ENCODE measurements at places on chromosomes 16 and 17.

GRCh38 chr17:76740329-76741118 is 2.6 kb downstream of the MFSD11 start:
- DNase-seq: no peak

DNA sequence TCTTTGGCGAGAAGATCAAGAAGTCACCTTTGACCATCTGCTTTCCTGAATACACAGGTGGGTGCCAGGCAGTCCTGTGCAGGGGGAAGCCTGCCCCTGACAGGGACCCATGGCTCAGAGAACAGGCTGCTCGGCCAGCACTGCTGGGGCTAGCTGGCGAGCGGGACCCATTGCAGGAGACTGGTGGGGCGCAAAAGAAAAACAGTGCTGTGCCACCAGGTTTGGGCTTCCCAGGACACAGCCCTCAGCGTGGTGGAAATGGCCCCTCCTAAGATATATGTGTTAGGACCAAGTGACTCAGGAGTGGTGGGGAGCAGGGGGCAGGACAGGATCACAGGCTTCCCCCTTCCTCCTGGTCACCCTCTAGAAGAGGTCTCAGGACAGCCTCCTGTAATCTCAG is 73.9 kb downstream of the AMFR start:
- no peak for DNase-seq

GRCh38 chr17:59372138-59372751 is 40.8 kb downstream of the YPEL2 start:
- DNase-seq: no peak

GRCh38 chr16:782258-782657 is 5.9 kb downstream of the RPUSD1 start:
- DNase-seq: no peak

GRCh38 chr16:56982695-56983094 is 6.7 kb upstream of the NLRC5 start:
- no peak for DNase-seq

DNA sequence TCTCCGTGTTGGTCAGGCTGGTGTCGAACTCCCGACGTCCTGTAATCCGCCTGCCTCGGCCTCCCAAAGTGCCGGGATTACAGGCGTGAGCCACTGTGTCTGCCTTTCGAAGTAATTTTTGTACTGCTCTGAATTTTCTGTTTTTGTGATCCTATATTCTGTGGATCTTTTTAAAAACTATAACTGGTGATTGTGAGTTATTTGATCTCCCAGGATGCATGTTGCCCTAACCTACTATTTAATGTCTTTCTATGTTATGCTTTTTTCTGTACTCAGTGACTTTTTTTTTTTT is 2.5 kb downstream of the RSPRY1 start:
- DNase-seq: no peak

- no peak for DNase-seq
These were observed 553 bp upstream of the CORO6 start for GRCh38 chr17:29623283-29623647.

DNA sequence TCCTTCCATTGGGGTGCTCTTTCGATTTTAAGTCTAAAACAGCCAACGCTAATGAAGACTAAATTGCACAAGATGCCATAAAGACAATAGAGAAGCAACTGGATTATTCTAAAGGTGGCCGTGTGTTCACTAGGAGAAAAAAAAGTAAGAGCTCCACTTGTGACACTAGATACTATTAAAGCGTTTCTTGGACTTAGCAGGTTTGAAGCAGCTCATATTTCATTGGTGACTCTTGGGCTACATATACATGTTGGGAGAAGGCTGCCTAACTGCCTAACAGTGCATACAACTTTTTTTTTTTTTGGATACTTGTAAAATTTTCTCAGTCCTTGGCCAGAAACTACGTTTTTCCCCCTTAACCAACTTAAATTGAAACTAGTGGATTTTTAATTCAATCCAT is 111.8 kb upstream of the NOG start:
- DNase-seq: no peak

GRCh38 chr17:36661047-36661666 is 59.8 kb downstream of the MRM1 start:
- no peak for DNase-seq

- DNase-seq: no peak
These were observed 10.1 kb downstream of the DYNC1LI2 start for GRCh38 chr16:66741169-66741900.

GRCh38 chr16:19872179-19872863 is 12.3 kb downstream of the GPRC5B start:
- DNase-seq: no peak

GRCh38 chr17:44749076-44749979 is 9.5 kb upstream of the ADAM11 start:
- DNase-seq: no peak

Data from stimulated activated CD4-positive, alpha-beta T cell treated with anti-CD3 and anti-CD28 coated beads, Interleukin-4, amount 100 ng/mL, for 24 hours (primary cell).